ENCODE measurements at places on chromosomes 5 and 9.

DNA sequence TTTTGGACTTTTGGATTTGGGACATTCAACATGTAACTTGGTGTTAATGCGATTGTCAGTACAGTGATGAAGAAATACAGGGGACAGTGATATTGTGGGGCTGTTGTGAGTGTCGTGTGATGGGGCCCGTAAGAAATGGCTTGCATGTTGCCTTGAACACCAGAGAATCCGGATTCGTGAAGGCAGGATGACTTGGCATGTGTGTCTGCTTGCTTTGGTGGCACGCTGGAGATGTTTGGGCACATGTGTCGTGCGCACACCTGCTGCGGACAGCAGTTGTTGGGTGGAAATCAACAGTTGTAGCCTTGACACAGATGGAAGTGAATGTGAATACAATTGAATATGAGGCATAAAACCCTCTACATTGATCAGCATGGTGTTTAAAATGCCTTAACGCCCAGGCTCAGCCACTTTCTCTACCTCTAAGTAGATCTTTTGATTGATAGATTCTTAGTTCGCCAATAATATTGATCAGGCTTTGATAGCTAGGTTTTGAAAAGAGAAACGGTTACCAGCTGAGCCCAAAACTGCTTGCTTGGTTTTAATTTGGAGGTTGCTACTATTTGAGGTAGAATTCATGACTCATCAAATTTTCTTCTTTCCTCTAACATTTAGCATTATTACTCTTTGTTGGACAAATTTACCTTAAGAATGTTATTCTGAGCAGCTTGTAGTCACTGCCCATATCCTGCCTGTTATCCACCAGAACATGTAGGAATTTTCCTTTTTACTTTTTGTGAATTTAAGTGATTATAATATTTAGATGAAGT lies 94.4 kb downstream of the TRIO start:
- peak; percentile 52 for DNase-seq

GRCh38 chr9:133850161-133850560 lies 112.0 kb upstream of the SARDH start:
- DNase-seq: no peak

- DNase-seq: no peak
Observed at GRCh38 chr9:137564817-137565411, 13.2 kb downstream of the MRPL41 start.

GRCh38 chr9:18707061-18707461 lies 233.1 kb downstream of the ADAMTSL1 start:
- DNase-seq: peak; percentile 51

DNA sequence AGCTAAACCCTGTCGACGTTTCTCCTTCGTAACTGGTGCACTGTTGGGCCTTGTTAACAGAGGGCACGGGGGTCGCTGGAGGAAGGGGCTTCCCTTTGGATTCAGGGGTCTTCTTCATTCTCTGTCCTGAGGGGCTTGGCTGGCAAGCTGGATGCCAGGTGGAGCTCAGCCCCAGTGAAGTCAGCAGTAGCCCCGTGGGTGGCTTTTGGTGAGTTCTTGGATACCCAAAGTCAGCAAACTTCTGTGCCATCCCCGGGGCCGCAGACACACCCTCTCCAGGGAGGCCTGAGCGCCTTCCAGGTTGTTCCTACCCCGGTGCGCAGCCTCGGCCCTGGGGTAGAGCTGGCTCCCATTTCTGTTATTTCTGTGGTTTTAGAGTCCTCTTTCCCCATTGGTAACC lies 12.3 kb upstream of the OBP2A start:
- no peak for DNase-seq

DNA sequence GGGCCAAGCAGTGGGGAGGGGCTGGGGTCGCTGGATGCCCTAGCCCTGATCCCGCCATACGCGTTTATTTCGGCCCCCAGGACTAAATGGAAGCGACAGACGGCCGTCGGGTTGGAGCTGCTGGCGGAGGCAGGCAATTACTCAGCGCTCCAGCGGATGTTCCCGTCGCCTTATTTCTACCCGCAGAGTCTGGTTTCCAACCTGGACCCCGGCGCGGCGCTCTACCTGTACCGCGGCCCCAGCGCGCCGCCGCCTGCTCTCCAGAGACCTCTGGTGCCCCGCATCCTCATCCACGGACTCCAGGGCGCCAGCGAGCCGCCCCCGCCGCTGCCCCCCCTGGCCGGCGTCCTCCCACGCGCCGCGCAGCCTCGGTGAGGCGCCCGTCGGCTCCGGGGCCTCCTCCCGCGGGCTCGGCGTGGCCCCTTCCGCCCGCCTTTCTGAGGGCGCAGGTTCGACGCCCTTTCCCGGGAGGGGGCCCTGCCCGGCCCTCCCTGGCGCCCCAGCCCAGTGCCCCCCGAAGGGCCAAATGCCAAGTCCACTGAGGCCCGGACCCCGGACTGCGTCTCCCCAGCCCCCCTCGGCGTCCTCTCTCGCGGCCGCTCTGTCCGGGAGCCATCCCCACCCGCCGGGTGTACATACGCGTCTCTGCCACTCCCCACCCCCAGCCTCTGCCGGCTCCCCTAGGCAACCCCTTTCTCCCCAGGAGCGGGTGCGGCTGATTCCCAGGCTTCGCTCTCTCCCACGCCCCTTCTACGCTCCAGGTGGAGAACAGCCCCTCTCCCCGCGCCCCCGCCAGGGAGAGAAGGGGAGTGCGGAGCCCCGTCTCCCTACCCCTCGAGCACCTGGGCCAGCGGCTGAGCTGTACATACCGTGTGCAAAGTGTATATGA lies 7.0 kb downstream of the BARHL1 start:
- DNase-seq: no peak

DNA sequence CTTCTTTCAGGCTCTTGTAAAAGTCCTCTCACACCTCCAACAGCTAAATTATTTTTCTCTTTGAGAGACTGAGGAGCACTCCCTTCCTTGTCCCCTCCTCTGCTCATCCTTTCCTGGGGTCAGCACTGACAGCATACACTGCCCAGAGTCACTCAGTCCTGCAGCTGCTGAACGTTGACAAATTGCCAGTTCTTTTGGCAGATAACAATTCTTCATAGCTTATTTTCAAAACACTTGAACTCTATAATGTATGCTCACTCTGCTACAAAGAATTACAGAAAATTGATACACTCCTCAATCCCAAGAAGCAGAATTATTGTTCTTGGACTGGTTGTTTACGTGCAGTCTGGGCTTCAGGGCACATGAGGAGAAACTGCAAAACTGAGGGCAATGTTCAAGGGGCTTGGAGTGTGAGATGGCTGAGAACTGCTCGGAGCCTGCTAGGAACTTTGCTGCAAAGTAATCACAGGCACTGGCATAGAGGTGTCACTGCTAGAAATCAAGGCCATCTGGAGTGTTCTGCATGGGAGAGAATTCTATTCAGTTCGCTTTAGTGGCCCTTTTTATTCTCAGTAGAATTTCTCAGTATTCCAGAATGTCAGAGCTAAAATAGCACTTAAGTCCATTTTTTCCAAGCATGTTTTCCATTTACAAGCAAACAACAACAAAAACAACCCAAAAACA lies 96.4 kb upstream of the SPOCK1 start:
- no peak for DNase-seq

DNA sequence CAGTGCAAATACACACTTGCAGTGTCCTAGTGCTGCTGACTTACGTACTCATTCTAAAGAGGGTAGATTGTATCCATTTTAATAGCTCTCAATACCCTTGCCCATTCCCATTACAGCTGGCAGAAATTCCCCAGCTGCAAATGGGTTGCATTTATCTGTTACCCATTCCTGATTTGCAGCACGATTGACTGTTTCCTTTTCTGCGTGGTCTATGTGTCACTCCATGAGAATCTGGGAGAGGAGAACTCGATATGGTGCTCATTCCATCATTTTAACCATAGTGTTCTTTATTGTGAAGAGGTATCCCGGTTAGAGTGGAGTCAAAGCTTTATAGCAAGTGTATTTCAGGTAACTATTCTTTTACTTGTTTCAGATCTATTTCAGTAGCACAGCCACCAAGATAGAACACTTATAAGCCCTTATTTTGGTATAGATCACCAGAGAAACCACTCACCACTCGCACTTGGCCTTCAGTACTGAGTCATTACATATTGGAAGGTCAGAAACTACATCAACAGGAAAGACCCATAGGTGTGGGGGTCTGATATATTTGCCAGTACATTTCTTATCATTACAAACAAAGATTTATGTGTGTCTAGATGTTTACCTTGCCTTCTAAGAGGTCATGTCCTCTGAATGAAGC lies 139.5 kb downstream of the MUSK start:
- no peak for DNase-seq

- DNase-seq: no peak
Observed at GRCh38 chr5:68738236-68738635, 355.6 kb upstream of the SLC30A5 start.

DNA sequence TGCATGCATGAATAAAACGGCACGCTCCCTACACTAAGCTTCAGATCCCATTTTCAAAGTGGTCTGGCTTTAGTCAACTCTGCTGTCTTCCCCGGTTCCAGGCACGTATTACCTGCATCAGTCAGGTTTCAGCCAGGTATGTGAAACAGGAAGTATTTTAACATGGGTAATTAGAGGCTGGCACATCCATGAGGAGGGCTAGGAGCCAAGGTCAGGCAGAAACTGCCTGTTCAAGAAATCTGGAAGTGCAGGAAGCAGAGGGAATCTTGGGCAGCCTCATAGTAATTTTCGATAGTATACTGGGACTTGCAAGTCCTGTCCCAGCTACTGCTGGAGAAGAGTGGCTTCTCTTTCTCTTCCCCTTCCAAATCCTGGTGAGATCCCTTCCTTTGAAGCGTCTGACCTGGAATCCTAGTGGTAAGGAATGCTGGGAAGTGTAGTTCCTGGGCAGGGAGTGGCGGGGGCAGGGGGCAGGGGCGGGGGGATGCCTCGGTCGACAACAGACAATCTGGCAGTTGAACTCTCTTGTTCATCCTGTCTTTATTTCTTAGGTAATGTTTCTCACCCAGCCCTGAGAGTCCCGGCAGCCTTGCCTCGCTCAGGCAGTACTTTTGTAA lies 403.1 kb downstream of the TLE4 start:
- no peak for DNase-seq

GRCh38 chr9:4743131-4743875 lies 2.3 kb upstream of the AK3 start:
- no peak for DNase-seq

GRCh38 chr5:150347003-150347402 lies 10.5 kb upstream of the TCOF1 start:
- no peak for DNase-seq

GRCh38 chr9:87497604-87498045 lies at the start of gene DAPK1:
Gene DAPK1 (plus strand): TSS chr9:87497867. CDS start chr9:87499078, 1,211 bp downstream.
- DNase-seq: peak; percentile 72
